Left renal pelvis (tissue), 4 donors: ENCODE measurements at places on chromosomes 2 and 18.

DNA sequence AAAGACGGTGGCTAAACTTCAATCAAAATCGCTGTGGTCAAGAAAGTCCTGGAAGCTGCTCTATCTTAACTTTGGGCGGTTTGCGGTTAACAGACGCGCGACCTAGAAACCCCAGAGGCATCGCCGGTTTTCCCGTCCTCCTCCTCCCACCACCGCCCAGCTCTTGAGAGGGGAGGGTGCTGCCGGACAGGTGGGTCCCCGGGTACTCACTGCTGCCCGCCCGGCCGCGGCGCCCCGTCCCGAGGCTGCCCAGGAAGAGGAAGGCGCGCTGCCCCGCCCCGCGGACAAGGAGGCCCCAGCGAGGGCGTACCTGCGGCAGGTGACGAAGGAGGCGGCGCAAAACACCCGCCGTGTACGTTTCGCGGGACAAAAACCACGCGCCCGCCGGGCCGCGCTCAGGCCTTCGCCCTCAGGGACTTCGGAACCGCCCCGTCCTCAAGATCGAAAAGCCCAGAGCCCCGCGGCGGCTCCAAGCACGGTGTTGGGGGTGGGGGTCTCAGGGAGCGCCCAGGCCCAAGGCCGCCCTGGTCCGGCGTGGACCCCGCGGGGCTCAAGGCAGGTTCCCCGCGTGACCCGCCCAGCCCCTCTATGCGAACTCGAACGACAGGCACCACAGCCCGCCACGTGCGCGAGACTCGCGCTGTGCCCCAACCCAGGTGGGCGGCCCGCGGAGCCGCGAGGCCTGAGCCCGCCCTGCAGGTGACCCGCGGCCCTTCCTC is at the start of gene SH3YL1:
Gene SH3YL1 (minus strand): TSS at position 259 of the 719 bp plus-strand sequence. CDS start 48 bp downstream, at position 211.
- no peak for DNase-seq

- no peak for DNase-seq
Measured at GRCh38 chr2:215624423-215624829, 188.6 kb upstream of the FN1 start.

DNA sequence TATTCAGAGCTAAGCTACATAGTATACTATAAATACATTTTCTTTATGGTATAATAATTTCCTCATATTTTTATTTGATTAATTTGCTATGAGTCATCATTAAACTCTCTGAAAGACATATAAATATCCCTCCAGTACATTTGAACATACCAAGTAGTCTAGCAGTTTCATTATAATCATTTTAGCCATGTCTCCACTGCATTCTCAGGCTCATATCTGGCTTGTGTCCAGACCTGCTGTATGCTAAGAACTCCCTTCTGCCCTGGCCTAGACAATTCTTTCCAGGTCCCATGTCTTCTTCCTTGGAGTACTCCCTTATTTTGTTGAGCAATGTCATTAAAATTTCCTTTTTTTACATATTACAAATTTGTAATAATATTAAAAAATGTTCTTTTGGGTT is 16.6 kb upstream of the DYNC1I2 start:
- no peak for DNase-seq

DNA sequence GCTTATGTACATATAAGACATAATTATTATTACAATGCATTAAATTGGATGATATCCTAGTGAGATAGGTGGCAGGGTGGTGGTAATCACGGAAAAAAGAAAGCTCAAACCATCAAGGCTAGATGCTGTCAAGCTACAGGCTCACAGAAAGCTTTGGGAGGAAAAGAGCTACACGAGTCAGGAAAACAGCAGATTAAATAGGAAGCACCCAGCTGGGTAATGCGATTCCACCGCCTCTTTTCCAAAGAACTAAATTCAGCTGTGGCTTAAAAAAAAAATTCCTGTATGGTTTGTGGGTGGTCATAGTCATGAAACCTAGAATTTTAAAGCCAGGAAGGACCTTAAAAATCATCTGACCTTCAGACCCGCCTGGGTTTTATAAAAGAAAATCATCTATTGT is 23.7 kb upstream of the PTPN4 start:
- DNase-seq: no peak

DNA sequence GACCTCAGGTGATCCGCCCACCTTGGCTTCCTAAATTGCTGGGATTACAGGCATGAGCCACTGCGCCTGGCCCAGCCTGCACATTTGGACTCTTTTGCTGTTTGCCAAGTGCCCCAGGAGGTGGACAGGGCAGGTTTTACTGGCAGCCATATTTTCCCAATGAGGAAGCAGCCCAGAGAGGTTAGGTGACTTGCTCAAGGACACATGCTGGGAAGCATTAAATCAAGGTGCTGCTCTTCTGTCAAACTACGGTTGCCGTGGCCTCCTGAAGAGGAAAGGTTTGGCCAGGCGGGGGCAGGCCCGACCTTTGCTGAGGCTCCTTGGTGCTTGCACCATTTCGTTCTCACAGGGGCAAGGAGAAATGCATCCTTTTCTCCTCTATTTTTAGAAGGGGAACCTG is 44.0 kb downstream of the DNMT3A start:
- no peak for DNase-seq

- no peak for DNase-seq
Measured at GRCh38 chr2:191864628-191865374, 17.9 kb upstream of the CAVIN2 start.

GRCh38 chr2:118969734-118970395 is 27.9 kb downstream of the MARCO start:
- DNase-seq: no peak

- no peak for DNase-seq
Measured at GRCh38 chr2:102149644-102150455, 7.3 kb downstream of the IL1R1 start.

DNA sequence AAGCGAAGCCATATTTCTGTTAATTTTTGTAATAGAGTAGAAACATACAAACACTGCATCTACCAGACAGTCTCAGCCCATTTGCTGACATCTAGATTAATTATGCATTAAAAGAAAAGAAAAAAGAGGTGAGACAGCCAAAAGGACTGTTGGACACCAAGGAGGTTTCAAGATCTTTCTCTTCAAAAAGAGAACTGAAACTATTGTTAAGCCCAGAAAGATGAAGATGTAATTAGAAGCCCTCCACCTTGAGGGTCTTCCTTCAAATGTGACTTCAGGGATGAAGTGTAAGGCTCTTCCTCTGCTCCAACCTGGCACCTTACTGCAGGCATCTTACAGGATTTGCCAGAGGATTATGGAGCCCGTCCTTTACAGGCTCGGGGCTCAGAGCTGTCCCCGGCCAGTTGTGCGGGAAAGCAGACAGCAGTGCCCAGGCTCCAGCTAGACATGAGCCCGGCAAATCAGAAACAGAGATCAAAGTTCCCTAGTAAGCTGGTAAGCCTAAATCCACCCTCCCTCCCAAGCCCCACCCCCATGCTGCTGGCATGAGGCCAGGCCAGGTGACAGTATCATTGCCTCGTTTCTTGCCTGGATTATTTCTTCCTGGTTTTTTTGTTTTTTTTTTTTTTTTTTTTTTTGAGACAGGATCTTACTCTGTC is 38.9 kb downstream of the ADI1 start:
- no peak for DNase-seq

- DNase-seq: no peak
Measured at GRCh38 chr18:46061387-46061786, 10.7 kb downstream of the PSTPIP2 start.

GRCh38 chr2:144067506-144067905 is 452.4 kb downstream of the ZEB2 start:
- no peak for DNase-seq
